ENCODE measurements at places on chromosomes 7 and 10.

DNA sequence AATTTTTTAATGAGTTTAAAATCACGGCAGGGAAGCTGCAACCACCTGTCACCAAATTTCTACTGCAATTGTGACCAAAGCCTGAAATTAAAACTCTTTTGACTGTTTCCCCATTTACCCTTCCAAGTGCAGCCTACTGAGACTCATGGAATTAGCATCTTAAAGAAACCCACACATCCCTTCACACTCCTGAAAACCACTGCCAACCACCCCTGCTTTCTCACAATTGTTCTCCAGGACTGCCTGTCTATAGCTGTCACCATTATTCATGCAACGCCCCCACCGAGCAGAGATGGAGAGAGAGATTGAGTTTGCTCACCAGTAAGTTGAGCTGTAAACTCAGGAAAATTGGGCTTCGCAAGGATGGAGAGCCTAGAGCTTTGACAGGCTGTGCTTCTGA lies 383.8 kb upstream of the SORCS1 start:
- no peak for DNase-seq

DNA sequence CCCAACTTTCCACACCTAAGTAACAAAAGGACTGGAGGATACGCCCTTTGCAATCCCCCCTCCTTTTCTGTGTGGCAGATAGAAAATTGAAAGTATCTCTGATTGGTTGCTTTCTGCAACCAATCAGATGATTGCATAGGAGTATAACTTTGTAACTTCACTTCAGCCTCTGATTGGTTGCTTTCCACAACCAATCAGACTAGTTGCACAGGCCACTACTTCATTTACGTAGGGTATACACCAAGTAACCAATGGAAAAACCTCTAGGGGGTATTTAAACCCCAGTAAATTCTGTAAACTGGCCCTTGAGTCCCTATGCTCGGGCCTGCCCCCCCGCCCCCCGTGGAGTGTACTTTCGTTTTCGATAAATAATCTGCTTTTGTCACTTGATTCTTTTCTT lies 1080.4 kb downstream of the CNTNAP2 start:
- no peak for DNase-seq

DNA sequence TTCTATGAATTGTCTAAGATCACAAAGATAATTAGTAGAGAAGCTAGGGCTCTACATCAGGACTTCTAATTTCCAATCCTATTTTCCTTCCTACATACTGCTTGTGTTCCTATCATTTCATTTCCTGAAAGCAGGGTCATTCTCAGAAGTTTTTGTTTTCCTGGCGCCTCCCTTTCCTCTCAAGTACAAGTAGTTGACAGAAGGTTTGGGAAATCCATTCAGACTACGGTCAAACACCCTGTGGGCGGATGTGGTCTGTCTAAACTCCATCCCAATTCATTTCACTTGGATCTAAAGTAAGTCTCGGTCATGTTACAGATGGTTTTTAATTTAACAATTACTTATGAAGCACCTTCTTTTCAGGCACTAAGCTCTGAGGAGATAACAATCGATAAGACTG lies 221.4 kb downstream of the MTERF1 start:
- no peak for DNase-seq

DNA sequence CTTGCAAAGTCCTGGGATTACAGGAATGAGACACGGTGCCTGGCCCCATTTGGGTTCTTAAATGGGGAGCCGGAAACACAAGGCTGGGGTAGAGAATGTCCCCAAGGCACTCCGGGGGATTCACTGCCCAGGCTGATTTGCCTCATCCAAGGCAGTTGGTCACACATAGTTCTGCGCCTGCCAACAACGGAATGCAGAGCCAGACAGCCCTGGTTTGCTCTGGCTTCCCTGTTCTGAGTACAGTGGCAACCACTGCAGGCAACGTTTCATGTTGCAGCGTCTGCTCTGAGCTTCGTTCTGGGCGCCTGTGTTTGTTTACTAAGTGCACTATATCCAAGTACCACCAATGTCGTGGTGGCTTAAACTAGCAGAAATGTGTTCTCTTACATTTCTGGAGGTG lies 61.7 kb upstream of the C1QL3 start:
- DNase-seq = no peak

DNA sequence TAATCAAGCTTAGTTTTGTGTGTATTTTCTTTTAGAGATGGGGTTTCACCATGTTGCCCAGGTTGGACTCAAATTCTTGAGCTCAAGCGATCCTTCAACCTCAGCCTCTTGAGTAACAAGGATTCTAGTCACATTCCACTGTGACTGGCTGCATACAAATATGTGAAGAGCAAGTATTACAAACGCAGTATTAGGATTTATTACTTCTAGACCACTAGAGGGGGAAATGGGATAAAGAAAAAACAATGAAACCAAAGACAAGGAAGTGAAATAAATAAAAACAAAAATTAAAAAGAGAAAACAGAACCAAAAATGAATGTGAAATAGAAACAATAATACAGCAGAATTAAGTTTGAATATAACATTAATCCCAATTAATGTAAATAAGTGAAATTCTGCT lies 308.7 kb downstream of the ANKRD30A start:
- no peak for DNase-seq

DNA sequence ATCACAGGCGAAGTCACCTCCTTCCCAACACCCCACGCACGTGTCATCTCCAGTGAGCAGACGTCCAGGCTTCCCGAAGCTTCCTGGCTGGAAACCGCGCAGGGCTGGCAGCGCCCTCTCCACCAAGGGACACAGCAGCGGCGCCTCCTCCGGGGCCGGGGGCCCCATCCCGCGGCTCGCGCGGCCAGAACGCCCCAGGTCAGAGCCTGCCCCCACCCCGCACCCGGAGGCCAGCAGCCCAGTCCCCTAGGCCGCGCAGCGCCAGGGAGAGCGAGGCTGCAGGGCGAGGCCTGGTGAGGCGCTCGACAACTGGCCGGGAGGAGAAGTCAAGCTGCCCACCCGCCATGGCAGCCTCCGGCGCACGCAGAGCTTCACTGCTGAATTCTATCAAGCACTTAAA lies 247.0 kb downstream of the SEMA3D start:
- no peak for DNase-seq

- no peak for DNase-seq
These were observed 615.1 kb downstream of the ZWINT start for GRCh38 chr10:55746002-55746401.

DNA sequence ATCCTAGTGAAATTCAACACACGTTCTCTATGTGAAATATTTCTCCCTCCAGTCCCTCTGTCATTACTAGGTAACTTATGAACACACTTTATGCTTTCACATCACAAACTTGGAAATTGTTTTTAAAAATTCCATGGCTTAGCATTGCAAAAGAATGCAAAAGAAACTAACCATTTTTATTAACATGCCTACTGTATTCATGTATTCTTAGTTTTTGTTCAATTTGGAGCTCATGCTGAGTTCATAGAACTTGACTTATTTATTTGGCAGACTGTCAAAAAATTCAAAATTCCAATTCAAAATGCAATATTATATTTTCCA lies 155.0 kb upstream of the SEMA3C start:
- no peak for DNase-seq

GRCh38 chr7:110573862-110574528 lies 516.9 kb upstream of the LRRN3 start:
- DNase-seq = no peak

GRCh38 chr7:112994656-112995055 lies 92.0 kb downstream of the GPR85 start:
- no peak for DNase-seq

GRCh38 chr7:142782922-142783900 lies 12.4 kb downstream of the PRSS2 start:
- DNase-seq = peak; percentile 84

DNA sequence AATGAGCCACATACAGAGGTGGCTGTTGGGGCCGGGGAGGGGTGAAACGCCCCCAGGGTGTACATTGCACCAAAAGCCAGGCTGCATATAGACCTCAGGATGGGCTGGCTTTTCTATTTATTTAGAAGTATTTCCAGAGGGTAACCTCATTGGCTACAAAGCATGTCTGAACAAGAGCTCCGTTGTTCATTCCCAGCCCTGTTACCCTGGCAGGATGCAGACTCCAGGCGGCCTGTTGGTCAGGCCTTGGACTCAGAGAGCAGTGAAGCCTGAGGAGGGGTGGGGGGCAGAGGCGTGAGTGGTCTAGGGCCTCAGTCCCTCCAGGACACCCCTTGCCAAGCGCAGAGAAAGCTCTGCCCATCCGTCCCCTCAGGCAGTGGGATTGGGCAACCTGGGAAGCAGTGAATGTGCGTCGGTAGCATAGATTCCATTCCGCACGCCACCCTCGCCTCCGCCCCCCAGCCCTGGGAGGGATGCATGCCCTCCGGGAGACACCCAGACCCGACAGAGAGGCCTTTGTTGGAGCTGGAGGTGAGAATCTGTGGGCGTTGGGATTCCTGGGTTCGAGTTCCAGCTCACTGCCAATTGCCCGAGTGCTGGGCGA lies 41.9 kb downstream of the TCF7L2 start:
- no peak for DNase-seq

DNA sequence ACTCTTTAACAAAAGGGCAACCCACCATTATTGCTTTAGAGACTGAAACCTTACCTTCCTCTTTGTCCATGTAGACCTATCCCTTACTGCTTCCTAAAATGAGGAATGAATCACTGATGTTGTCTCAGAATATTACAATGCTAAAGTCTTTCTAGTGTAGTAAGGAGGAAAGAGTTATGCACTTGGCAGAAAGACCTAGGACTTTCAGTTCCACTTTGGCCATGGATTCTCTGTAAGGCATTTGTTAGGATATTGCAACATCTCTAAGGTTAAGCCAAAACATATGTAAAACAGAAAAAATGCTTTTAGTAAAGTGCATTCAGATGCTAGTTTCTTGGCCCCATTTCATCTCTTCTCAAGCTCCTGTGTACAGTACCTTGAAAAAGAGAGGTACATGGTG lies 230.9 kb downstream of the PARD3 start:
- no peak for DNase-seq

- DNase-seq = no peak
These were observed 75.7 kb downstream of the AKR1D1 start for GRCh38 chr7:138151731-138152577.

GRCh38 chr7:116776610-116777289 lies 85.6 kb upstream of the CAPZA2 start:
- DNase-seq = no peak

GRCh38 chr10:119619215-119619614 lies 22.5 kb upstream of the TIAL1 start:
- DNase-seq = no peak

DNA sequence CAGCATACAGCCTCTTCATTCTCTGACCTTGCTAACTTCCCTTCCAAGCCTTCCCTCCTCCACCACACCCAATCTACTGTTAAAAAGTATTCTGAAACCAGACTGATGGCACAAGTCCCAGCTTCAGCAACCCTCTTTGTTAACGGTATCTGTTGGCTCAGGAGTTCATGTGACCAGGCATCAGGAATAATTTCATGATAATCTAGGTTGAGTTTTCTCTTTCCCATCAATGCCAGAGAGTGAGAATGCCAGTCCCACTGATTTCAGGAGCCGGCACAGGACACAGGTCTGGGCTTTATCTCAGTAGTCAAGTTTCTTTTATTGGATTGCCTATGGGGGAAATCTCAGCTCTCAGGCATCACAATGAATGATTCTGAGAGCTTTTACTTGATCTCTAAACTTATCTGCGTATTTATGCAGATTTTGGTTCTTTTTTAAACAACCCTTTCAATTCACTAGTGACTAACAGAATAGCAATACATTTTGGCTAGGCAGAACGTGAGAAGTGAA lies 231.0 kb upstream of the LYZL1 start:
- no peak for DNase-seq

- no peak for DNase-seq
These were observed 27.7 kb upstream of the ARHGAP12 start for GRCh38 chr10:31956200-31956946.

- DNase-seq = no peak
These were observed 8.4 kb upstream of the SNX13 start for GRCh38 chr7:17948526-17949238.

All from gastrocnemius medialis (tissue), 4 donors.